Suppressor macrophage treated with lipopolysaccharide for 4 hours (primary cell): ENCODE measurements at places on chromosomes 13 and 19.

GRCh38 chr13:82323101-82323500 lies 1559.2 kb downstream of the SLITRK1 start:
- no peak for DNase-seq

GRCh38 chr19:10898633-10899032 lies 27.3 kb downstream of the CARM1 start:
- no peak for DNase-seq

GRCh38 chr19:34432797-34433196 lies 4.6 kb downstream of the UBA2 start:
- no peak for DNase-seq

- DNase-seq, result no peak
Measured at GRCh38 chr13:98918771-98919170, 59.1 kb downstream of the DOCK9 start.

- DNase-seq, result no peak
Measured at GRCh38 chr19:11106477-11106876, 17.2 kb downstream of the LDLR start.

GRCh38 chr13:26074706-26075105 lies 22.9 kb upstream of the SHISA2 start:
- peak; percentile 13 for DNase-seq

DNA sequence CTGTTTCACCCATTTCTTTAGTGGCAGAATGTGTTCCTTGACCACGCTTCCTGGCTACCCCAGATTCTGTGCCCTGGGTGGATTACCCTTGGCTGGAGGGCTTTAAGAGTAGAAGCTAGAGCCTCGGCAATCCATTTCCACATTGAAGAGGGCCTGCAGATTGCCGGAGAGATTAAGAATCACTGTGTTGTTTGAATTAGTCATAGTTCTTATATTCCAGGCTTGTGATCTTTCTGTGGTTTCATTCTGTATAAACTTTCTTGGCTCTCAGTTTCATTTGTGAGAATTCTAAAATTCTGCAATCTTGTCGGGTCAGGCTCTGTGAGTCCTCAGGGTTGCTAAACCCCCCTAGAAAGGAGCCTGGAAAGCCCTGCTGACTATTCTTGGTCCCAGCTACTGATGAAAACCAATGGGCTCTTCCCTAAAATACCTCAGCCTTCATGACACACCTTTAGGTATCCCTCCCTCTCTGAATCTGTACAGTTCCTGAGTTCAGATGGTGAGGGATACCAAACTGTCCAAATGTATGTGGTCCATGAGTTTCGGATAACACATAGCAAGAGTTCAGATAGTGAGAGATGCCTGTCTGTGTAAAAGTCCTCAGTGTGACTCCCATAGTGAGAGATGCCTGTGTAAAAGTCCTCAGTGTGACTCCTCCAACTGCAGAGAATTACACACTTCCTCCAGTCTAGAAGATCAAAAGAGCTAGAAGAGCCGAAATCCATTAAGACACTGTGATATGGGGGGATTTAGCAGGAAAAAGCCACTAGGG lies 4.3 kb downstream of the PHF11 start:
- peak; percentile 80 for DNase-seq

DNA sequence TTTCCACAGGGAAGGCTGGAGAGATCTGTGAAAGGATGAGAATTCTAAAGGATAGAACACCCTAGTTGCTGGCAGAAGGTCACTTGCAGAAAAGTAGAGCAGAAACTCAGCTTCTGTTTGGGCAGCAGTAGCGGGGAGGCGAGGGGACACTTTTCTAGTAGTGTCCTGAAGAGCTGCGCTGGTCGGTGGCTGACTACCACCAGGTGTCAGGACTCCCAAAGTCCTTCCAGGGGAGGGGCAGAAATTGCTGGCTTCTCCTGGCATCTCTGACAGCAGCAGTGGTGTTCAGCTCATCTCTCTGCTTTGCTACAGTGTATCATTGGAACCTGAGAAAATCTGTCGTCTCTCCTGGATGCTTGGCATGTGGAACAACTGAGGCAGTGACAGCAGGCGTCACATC lies 120.9 kb downstream of the ZDHHC20 start:
- no peak for DNase-seq

GRCh38 chr19:10546817-10547216 lies 3.1 kb downstream of the ATG4D start:
- DNase-seq, result no peak

GRCh38 chr13:45191874-45192273 lies 9.0 kb downstream of the KCTD4 start:
- no peak for DNase-seq

GRCh38 chr19:30158893-30159245 lies 213.3 kb upstream of the ZNF536 start:
- DNase-seq, result no peak

DNA sequence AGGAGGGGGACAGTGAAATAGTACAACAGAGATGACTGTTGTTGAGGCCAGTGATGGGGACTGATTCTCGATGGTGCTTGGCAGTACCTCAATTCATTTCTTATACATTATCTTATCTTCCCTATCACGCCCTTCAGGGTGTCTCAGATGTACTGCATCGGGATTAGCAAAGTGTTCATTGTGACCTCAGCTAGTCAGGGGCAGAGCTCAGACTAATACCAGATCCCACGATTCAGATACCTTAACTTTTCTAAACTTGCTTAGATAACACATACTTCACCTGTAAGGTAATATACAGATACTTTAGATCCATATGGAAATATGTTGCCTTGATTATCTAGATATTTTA lies 720.6 kb downstream of the EFNB2 start:
- no peak for DNase-seq

DNA sequence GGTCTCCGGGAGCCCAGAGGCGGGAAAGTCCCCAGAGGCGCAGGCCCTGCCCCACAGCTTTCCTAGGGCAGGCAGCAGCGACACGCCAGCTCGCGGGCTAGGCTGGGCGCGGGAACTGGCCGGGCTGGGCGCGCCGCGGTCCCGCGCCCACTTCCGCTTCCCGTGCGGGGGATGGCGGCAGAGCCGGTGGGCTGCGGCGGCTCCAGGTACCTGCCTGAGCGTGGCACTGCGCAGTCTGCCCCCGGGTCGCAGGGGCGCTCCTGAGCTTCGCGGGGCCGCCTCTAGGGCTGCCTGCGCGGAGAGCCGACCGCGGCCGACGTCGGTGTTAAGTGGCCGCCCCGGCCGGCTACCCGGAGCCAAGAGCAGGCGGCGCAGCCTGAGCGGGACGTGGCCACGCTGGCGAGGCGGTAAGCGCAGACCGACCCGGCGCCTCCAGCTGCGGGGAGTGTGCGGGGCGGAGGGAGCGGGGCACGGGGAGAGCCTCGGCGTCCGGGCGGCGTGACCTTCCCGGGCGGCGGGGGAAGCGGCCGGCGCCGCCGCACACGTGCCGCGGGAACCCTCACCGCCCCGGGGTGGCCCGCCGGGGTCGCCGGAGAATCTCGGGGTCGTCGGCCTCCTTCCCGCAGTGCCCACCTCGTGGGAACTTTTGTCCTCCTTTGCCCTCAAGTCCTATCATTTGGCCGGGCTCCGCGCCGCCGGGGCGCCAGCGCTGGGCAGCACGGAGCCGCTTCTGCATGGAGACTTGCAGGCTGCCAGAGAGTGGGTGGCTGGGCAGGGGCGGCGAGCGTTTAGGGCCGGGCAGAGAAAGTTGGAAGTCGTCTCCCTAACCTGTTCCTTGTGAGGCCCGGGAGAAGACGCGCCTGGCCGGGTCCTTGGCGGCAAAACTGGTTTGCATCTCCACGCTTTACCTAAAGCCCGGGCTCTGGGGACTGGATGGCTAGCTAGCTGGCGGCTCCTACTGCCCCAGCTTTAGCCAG lies 31.4 kb upstream of the MPHOSPH8 start:
- DNase-seq, result peak; percentile 22

DNA sequence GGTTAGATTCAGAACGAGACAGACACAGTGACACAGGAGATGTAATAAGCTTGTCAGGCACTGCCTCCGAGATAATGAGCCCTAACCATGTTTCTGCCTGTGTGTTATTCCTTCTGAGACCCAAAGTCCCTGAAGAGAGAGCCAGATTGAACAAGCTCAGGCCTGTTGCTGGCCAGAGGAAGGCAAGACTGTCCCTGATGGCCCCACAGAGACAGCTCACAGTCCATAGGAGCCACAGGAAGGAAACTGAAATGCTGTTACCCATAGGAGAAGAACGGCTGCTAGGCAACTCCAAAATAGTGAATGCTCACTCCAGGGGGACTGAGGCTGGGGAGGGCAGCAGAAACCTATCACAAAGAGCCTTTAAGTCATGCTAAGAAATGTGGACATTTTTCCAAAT lies 31.8 kb upstream of the RFXAP start:
- DNase-seq, result no peak

DNA sequence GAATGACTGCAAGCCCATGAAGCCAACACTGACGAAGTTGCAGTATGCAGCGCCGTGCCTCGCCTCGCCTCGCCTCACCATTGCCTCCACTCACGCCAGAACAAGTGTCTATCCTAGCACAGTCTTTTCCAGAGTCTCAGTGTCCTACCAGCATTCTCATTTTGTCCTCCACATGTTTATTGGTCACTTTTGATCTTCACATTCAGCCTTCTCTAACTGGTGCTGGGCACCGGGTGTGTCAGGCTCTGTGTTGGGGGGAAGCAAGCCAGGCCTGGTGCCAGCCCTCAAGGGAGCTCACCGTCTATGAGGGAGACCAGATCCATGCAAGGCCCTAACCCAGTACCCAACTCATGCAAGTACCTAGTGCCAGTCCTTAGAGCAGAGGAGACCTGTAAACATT lies 69.7 kb upstream of the GPR183 start:
- no peak for DNase-seq

DNA sequence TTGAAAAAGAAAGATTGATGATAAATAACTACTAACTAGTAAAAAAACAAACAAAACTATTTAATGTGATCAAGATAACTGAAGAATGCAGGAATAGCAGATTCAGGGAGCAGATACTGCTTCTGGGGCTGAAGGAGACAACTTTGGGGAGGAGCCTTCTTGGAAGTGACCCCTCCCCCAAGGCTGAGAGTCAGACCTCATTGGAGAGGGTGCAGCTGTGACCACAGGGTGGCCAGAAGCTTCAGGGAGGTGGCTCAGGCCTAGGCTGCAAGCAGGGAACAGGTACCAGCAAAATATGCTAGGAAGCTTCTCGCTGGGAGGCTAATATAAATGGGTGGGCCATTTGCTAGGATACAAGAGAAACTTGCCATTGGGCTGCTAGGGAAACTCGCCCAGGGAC lies 149.9 kb downstream of the MYO16 start:
- no peak for DNase-seq

GRCh38 chr13:110297766-110298504 lies 9.0 kb downstream of the COL4A1 start:
- no peak for DNase-seq

DNA sequence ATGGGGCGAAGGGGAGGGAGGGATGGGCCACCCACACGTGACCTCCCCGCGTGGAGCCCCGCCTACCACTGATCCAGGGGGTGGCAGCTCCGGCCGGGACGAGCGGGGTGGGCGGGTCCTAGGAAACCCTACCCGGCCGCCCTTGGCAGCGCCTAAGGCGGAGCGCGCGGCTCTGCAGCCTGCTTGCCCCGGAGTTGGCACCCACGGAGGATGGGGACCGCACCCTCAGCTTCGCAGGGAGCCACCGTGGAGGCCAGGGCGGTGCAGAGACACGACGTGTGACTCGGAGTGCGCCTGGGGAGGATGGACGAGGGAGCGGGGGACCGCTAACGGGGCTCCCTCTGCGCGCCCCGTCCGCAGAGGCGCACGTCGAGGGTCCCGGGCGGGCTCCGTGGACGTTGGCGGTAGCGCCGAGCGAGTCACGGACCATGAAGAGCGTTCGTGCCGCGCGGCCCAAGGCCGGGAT lies at the start of gene RGS9BP:
RGS9BP (plus strand) TSS at position 129 of the 466 bp plus-strand sequence. CDS start 416 bp downstream, outside the sequence.
- DNase-seq, result peak; percentile 85

DNA sequence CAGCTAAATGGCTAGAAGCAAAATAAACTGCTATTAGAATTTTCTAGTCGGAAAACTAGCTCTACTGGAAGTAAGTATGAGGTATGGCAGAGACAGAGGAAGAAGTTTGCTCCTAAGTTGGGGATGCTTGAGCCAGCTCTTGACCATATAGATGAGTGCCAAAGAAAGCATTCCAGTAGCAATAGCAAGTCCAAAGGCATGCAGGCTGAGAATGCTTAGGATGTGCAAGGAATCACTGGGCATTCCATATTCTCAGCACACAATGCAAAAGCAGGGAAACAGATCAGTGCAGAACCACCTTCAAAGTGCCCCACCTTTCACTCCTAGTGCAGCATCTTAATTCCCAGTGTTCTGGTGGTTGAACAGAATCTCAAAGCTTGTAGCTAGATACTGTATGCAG lies 32.9 kb downstream of the SERTM1 start:
- DNase-seq, result no peak

DNA sequence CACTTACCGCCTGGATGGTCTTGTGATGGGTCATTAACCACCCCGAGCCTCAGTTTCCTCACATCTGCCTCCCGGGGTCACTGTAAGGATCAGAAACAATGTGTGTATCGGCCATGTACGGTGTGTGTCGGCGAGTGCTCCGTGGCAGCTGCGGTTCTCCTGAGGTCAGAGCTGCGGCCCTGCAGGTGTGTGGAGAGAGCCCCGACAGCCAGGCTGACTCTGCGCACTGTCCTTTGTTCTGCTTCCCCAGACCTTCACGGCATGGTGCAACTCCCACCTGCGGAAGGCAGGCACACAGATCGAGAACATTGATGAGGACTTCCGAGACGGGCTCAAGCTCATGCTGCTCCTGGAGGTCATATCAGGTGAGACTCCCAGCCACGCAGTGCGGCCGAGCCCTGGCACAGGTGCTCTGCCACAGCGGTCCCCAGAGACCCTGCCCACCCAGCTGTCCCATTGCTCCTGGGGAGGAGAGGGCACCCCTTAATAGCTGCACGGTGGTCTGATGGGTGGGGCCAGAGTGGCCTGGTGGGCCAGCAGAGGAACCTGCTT lies 43.8 kb downstream of the CAPN12 start:
- DNase-seq, result no peak

- no peak for DNase-seq
Measured at GRCh38 chr13:108437496-108437895, 168.0 kb downstream of the TNFSF13B start.

GRCh38 chr13:65865206-65865605 lies 1364.9 kb downstream of the PCDH9 start:
- no peak for DNase-seq

GRCh38 chr13:92097337-92097903 lies 699.0 kb downstream of the GPC5 start:
- DNase-seq, result no peak

- no peak for DNase-seq
Measured at GRCh38 chr19:21680026-21680425, 87.4 kb downstream of the ZNF100 start.

GRCh38 chr13:109933476-109933875 lies 147.1 kb upstream of the IRS2 start:
- DNase-seq, result no peak

- no peak for DNase-seq
Measured at GRCh38 chr19:49458567-49458903, 5.5 kb downstream of the ALDH16A1 start.

DNA sequence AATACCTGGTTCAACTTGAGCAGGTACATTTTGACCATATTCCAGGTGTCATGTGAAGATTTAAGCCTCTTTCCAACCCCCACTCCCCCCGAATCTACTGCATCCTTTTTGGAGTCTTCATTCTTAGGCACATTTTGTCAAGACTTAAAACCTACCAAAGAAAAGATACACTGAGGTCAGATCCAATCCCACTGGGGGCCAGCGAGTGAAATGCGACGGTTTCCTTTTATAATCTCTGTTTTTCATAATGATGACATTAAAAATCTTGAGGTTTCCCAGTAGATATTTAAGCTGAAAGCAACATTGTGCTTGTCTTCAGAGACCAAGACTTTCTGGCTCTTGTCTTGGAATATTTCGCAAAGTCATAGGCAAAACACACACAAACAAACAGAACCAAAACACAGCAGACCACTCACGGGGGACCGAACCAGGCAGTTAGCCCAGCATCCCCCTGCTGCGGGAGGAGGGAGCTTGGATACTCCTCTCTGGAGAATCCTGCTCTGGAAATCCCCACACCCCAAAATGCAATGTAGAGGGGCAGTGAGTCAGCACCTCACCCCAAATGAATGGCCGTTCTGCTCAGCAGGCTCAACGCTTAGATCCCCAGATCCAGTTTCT lies 506 bp upstream of the GAS6 start:
- DNase-seq, result peak; percentile 9
